ENCODE measurements at places on chromosomes 1 and 21. TPM values are rescaled to one million over a fixed set of nuclear protein-coding genes. Genes with fewer than 3 reads are reported as not detected.

DNA sequence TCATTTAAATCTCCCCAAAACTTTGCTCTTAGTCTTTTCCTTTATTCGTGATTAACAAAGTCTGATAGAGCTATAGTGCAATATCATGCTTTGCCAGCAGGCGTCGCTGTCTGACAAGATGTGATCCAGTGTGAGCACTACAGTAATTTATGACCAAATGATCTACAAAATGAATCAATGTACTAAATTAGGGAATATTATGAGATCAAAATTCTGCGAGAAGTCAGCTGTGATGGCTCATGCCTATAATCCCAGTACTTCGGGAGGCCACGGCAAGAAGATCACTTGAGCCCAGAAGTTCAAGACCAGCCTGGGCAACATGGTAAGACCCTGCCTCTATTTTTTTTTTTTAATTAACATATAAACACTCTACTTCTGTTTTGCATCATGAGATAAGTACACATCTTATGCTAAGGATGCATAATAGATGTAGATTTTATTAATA is 3.6 kb upstream of the SPSB1 start:
- DNase-seq = peak; percentile 80

- DNase-seq = no peak
Observed at GRCh38 chr1:97745912-97746311, 174.9 kb downstream of the DPYD start.

- no peak for DNase-seq
Observed at GRCh38 chr1:15053153-15053552, 100.4 kb upstream of the TMEM51 start.

- DNase-seq = peak; percentile 61
Observed at GRCh38 chr1:206823727-206824126, 41.7 kb upstream of the IL20 start.

The SPATA17 gene
- total RNA-seq = 1.8 TPM

The CDC42BPA gene
- 34.6 TPM for total RNA-seq

GRCh38 chr1:188170935-188171334 is 1342.2 kb downstream of the PLA2G4A start:
- DNase-seq = no peak

The TTC3 gene
- 62.5 TPM for total RNA-seq

- DNase-seq = no peak
Observed at GRCh38 chr1:192564099-192564498, 11.5 kb upstream of the RGS1 start.
